DMS153 (cell line): ENCODE measurements at places on chromosomes 2 and 18.

DNA sequence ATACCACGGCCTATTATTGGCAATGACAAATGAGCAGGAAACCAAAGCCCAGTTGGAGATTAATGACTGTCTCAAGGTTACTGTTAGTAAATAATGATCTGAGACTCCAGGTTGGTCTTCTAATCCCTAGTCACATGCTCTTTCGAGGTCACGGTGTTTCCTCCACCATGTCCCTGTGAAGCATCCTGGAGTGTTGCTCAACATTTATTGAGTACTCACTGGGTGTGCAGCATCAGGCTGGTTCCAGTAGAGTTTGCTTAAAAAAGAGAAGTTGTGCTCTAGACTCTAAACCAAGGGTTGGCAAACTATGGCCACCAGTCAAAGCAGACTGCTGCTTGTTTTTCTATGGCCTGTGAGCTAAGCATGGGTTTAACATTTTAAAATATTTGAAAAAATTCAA, 263.8 kb upstream of the ATP5MC3 start:
- no peak for DNase-seq

DNA sequence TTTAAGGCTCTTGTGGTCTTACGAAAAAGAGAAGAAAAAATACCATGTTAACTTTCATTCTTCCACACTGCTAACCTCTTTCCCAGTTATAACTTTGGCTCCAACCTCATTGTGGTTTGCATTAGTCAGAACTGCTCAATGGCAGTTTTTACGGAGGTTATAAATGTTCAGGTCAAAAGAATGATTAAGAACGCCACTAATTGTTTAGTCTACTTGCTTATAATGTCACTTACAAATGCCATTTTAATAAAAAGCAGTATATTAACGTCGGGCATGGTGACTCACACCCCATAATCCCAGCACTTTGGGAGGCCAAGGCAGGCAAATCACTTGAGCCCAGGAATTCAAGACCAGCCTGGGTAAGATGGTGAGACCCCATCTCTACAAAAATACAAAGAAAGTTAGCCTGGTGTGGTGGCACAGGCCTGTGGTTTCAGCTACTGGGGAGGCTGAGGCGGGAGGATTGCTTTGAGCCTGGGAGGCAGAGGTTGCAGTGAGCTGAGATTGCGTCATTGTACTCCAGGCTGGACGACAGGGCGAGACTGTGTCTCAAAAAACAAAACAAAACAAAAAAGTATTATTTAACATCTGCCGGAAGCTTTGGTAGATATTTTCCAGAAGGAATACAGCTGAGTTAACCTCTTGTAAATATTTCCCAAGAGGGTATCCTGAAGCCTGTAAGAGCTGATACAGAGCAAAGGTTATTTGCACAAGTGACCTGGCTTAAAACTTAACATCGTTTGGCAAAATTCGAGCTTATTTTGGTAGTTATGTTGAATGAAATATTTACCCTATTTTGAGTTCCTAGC, 5.1 kb downstream of the AGPS start:
- no peak for DNase-seq

GRCh38 chr2:42127425-42128424, 41.4 kb upstream of the EML4 start:
- DNase-seq, result no peak

DNA sequence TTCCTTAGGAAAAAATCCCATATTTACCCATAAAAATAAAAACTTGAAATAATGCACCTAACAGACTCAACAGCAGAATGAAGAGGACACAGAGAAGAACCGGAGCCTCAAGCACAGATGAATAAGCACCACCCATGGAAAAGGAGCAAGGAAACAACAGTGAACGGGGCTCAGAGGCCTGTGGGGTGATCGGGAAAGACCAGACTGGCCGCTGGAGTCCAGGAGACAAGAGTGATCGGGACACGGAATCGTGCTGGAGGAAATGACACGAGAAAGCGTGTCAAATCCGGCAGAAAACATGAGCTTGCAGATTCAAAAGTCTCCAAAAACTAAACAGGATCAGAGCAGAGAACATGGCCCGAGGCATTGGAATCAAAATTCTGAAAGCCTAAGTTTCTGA, 448.0 kb upstream of the SALL3 start:
- no peak for DNase-seq

DNA sequence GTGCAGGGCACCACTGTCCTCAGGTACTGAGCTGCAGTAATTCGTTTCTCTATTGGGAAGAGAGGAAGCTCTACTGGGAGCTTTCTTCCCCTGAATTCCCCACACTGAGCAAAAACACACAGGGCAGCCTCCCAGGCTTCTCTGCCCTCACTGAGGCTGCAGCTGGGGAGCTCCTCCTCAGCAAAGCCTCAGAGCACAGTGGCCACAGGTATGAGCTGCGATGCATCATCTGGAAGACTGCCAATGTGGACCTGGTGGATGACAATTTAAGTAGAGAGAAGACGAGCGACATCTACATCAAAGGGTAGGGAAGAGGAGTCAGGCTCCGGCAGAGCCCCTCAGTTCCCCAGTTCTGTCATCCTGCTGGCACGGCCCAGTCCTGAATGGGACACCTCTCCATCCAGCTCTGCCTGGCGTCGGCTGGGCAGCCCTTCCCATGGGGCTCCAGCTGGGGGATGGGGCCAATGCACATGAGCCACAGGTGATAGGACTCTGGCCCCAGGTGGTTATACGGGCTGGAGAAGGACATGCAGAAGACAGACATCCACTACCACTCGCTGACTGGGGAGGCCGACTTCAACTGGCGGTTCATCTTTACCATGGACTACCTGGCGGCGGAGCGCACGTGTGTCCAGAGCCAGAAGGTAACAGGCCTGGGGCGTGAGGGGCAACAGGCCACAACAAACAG, 37.6 kb downstream of the LMAN2L start:
- no peak for DNase-seq

GRCh38 chr18:74353169-74353775, 37.6 kb downstream of the C18orf63 start:
- peak; percentile 60 for DNase-seq

GRCh38 chr18:40577981-40578365, 1377.1 kb upstream of the PIK3C3 start:
- DNase-seq, result no peak

GRCh38 chr2:37084797-37085196, 479 bp downstream of the GPATCH11 start:
- DNase-seq, result no peak

DNA sequence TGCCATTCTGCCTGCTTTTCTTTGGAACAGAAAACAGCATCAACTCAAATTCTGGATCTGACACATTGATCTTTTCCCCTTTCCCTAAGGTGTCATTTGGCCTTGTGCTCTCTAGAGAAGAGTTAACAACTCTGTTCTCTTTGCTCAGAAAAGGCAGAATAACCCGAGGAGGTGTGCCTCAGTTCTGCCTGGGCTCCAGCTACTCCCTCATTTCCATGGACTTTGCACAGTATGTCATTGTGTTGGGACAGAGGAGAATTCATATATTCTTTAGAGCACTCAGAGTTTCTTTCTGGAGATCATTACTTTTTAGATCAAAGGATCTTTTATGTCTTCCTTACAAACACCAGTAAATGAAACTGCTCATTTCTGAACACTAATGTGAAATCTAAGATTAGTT, 249.1 kb downstream of the PHLPP1 start:
- no peak for DNase-seq

GRCh38 chr2:80147690-80148089, 156.9 kb downstream of the LRRTM1 start:
- no peak for DNase-seq

GRCh38 chr2:12207491-12207890, 461.1 kb downstream of the LPIN1 start:
- no peak for DNase-seq

DNA sequence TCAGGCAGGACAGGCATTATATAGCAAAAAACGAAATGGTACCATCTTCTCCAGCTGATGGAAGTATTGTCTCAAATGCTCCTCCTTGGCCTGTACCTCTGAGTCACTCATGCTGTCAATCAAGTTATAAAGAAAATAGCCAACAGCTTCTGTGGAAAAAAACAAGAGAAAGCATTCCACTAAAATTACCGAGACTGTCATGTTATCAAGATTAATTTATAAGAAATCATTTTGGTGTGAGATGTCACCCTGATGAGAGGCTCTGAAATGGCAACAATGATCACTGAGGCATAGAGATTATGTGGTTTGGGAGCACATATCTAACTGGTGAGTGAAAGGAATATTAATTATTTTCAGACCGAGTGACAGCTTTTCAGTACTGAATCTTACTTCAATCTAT, 47.4 kb downstream of the LRPPRC start:
- no peak for DNase-seq

DNA sequence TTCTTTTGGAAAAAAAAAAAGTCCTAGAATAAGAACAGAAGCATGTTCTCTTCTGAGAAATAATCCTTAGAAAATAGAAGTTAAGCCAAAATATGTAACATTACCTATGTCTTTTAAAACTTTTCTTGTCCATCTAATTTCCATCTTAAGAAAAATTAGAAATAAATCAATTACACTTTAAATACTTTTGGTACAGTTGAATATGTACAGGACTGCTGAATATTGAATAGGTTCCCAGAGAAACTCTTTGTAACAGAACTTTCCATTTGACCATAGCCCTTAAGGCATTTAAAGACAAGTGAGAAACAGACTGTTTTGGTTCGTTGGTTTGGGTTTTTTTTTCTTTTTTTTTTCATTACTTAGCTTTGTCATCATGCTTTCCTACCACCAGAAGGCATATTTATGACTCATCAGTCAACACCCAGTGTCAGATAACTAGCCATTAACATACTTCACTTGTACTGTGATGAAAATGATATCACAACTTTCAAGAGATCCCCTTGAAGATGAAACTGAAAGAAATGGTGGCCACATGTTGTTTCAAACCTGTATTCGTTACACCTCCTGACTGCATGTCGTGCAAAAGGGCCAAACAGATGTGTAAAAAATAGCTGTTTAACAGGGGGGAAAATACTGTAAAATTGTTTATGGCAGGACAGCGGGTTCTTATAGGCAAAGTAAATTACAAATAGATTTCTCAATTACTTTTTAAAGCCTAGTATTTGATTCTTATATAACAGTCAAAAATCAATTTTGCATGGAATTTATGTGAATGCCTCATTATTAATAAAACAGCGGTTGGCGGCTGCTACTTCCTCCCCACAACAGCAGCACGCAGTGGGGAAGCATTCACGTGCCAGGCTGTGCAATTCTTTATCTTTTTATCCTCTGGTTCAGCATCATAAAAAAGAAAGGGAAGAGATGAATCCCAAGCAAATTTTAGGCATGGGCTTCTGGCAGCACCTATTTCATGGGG, 280.7 kb upstream of the HNRNPA3 start:
- no peak for DNase-seq

DNA sequence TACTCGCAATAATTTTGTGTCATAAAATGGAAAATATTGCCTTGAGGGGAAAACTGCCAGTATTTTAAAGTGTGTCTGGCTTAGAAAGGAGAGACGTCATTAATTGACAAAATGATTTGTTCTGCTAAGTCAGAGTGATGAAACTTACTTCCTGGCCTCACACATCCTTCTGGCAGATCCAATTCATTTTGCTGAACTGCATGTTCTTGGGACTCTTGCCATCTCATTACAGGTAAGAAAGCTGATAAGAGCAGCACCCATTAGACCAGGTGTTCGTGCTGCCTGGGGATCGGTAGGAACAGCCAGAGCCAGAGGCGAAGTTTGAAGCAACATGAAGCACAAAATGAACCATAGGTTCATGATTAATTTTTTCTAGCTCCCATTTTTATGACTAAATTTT, 38.0 kb downstream of the KCNE4 start:
- DNase-seq, result no peak

DNA sequence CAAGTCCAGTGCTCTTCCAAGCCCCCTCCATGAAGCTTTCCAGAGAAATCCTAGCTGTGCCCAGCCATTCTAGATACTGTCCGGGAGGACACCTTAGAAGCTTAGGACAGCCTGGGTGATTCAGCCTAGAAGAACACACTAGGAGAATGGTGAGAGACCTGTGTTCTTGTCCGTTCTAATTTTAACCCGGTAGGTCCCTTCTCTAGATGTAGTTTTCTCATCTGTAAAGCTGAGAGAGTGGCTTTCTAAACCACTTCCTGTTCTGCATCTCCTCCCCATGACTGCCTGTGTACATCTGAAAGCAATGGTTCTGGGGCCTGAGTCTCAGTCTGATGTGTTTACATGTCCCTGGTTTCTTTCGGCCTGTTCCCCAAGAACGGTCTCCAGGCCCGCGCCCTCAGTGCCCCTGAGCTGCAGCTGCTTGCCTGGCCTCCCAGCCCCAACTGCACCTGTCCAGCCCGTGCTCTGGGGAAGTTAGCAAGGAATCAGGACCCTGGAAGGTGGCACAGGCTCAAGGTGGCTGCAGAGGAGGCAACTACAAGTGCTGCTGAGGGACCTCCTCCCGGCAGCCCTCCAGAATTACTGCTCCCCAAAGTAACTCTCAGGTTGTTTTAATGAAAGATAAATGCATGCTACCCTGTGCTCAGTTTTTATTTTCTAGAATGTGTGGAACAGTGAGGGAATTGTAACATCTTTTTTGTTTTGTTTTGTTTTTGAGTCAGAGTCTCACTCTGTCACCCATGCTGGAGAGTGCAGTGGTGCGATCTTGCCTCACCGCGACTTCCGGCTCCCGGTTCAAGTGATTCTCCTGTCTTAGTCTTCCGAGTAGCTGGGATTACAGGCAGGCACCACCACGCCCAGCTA, 105.9 kb downstream of the LBH start:
- no peak for DNase-seq

DNA sequence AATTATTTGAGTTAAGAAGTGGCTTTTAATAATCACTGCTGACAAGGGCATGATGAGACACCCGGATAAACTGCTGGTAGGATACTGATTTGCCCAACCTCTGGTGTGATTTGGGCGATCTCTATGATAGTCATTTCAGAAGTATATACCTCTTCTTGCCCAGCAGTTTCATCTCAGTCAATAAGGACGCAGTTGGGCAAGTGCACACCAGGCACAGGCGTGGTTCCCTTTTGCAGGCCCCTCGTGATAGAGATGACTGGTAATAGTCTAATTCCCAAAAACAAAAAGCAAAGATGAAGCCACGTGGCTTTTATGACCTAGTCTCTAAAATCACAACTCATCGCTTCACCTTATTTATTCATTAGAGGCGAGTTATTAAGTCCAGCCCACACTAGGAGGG, 246.4 kb downstream of the PRKCE start:
- no peak for DNase-seq

DNA sequence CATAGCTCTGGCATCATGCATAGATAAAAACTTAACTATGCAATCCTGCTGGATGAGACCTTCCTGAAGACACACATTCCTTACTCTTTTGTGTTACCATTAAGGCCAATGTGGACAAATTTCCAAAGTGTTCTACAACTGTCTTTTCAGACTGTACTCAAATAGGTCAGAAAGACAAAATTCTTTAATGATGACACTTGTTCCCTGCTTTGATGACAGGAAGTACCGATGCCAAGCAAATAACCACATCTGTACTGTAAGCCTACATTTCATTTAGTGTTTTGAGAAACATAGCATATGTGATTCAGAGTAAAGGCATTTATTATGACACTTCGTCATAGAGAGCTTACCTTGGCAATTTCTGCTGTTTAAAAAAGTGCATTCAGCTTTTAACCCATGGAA, 55.0 kb downstream of the PMAIP1 start:
- DNase-seq, result no peak

- DNase-seq, result no peak
Observed at GRCh38 chr2:196183528-196184231, 12.3 kb upstream of the STK17B start.
